ENCODE measurements at places on chromosomes 2 and 18.

- DNase-seq = no peak
These were observed 136.1 kb upstream of the NRP2 start for GRCh38 chr2:205545971-205546816.

DNA sequence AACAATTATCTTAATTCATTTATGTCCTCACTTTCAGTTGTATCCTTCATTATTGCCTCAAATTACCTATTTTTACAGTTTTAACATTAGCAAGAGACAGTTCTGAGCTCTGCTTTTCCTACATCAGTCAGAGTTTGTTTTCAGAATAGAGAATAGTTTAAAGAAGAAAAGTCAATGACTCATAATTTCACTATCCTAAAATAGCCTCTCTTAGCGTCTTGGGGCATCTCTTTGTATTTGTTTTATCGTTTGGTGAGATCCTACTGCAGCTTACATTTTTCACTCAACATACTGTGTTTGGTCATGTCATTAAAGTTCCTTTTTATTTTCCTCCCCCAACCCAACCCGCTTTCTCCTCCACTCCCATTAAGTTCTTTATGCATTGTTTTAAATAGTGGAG lies 3.8 kb downstream of the SEC11C start:
- no peak for DNase-seq

DNA sequence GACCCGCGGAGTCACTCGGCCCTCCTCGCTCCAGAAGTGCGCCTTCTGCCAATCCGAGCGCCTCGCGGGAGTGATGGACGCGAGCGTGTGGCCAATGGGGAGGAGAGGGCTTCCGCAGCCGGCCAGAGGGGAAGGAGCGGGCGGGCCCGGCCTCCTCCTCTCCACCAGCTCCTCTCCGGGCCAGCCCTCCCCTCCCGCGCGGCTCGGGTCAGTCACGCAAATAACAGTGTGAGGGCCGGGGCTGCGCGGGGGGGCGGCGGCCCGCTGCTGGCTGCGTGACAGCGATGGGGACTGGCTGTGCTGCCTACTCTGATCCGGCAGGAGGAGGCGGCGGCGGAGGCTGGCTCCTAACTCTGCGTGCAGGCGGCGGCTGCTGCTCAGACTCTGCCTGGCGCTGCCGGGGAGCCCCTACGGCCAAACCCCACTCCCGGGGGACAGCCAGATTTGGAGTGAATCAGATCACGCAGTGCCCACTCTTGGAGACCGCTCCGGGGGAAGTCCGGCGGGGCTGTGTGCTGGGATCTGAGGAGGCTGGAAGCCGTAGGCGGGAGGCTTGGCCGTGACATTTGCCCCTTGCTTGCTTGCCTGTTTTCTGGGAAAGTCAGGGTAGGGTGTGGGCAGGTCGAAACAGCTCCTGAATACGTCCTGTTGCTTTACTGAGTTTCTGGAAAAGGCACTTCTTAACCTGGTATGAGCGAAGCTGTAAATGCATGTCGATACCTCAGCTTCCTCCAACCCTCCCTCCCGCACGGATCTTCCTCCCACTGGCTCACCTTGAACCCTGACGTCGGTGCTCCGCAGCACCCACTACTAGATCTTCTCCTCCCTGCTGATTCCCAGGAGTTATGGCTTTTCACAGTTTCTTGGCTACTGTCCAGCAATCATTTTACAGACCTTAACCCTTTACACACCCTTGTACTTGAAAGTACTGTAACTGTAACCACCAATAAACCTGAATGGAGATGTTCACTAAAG lies 97.9 kb upstream of the SERTAD2 start:
- peak; percentile 26 for DNase-seq

- no peak for DNase-seq
These were observed 13.2 kb upstream of the MYO1B start for GRCh38 chr2:191231995-191232394.

GRCh38 chr2:109206569-109207146 lies 77.7 kb downstream of the SH3RF3 start:
- no peak for DNase-seq

- no peak for DNase-seq
These were observed 165.0 kb downstream of the ANKRD44 start for GRCh38 chr2:197145471-197146056.

DNA sequence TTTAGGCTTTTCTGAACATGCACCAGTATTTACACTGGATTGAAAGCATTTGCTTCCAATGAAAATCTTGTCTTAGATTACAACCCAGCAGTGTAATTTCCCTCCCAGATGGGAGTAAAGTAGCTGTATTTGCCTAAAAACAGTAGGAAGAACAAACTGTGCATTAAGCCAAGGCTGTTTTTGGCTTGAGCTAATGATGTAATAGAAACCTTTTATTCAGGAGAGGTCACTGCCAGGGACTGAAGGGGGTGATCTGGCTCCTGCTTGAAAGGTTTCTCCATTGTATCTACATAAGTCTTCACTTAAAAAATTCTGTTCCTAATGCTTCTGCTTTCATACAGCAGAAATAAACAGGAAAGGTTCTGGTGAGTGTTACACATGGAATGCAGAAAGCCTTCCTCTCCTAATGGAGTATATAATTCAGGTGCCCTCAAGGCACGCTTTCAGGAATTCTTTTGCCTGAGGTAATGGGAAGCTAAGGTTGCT lies 74.4 kb downstream of the MEIS1 start:
- DNase-seq = no peak

GRCh38 chr2:190722835-190723234 lies 74.0 kb downstream of the NAB1 start:
- DNase-seq = no peak

DNA sequence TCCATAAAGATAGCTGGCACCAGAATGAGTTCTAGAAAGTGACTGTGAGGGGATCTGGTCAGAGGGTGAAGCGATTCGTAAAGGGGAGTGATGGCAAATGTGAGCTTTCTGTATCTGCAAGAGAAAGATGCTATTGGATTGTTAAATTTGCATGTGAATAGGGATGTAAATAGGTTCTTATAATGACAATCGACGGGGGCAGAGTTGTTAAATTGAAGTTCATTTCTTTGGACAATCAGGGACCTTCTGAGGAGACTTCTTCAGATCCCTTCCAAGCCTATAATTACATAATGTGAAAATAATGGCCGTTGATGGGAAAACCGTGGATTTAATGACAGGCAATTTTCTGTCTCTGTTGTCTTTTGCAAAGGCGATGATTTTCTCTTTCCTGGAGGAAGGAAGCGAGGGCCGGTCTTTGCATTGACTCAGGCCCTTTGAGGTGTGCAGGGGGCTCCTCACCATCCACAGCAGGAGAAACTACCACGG lies 52.2 kb upstream of the TMEM18 start:
- DNase-seq = no peak

DNA sequence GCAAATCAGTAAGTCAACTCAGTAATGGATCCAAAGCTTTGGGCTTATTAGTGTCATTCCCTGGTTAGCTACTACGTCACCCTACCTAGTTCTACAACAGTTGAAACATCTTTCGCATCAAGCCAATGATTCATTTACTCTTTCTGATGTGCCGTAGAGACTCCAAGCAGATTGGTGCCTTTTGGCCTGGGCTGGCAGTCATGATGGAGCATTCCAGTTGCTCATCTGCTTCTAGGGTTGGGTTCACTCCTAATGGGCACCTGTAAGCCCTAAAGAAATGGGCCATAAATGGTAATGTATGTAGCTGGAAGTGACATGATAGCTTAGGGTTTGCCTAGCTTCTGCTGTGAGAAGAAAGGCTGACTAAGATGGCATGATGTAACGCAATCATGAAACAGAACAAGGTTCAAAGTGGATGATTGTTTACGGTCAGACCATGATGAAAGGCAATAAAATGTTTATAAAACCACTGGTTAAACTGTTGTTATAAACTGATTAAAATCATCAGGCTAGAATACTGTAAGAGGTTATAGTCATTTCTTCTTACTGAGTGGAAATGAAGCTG lies 20.4 kb upstream of the CCL20 start:
- DNase-seq = no peak

- DNase-seq = no peak
These were observed 254.6 kb upstream of the PIK3C3 start for GRCh38 chr18:41700416-41700815.

GRCh38 chr2:199946836-199947235 lies 8.5 kb downstream of the TYW5 start:
- DNase-seq = no peak

DNA sequence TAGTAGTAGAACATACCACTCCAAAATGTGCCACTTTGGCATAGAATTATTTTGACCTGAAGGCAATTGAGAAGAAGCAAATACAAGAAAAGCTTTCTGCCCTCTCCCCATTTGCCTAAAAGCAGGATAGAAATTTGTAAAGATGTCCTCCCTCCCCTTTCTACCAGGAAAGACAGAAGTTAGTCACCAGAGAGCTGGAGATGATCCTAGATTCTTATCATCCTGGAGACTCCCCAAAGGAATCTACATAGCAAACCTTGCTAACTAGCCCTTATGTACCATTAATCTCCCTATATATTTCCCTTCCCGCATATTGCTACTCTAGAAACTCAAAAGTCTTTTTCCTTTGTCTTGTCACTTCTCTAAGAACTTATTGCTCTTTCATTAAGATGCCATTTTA lies 12.6 kb upstream of the TMEM37 start:
- DNase-seq = no peak

DNA sequence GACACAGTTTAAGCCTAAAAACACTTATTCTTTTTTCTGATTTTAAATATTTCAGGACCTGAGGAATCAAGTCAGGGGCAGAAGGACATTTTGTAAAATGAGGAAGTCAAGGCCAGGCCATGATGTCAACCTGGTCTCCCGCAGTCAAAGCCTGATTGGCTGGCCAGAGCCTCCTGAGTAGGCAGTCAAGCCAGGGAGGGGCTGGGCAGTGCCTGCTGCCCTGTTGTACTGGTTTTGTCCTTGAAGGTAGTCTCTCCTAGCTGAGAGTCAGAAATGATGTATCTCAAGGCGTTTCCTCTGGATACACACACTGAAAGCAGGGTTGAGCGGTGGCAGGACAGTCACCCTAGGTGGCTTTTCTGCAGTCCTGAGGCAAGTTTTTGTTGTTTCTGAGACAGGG lies 19.8 kb downstream of the CCT7 start:
- DNase-seq = no peak

DNA sequence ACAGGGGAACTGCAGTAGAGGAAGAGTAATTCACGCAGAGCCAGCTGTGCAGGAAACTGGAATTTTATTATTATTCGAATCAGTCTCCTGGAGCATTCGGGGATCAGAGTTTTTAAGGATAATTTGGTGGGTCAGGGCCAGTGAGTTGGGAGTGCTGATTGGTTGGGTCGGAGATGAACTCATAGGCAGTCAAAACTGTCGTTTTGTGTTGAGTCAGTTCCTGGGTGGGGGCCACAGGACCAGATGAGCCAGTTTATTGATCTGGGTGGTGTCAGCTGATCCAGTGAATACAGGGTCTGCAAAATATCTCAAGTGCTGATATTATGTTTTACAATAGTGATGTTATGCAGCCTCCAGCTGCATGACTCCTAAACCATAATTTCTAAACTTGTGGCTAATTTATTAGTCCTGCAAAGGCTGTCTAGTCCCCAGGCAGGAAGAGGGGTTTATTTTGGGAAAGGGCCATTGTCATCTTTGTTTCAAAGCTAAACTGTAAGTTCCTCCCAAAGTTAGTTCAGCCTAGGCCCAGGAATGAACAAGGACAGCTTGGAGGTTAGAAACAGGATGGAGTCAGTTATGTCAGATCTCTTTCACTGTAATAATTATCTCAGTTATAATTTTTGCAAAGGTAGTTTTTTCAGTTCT lies 67.0 kb downstream of the ASAP2 start:
- DNase-seq = no peak

GRCh38 chr18:7847357-7848053 lies 280.4 kb downstream of the PTPRM start:
- DNase-seq = no peak

DNA sequence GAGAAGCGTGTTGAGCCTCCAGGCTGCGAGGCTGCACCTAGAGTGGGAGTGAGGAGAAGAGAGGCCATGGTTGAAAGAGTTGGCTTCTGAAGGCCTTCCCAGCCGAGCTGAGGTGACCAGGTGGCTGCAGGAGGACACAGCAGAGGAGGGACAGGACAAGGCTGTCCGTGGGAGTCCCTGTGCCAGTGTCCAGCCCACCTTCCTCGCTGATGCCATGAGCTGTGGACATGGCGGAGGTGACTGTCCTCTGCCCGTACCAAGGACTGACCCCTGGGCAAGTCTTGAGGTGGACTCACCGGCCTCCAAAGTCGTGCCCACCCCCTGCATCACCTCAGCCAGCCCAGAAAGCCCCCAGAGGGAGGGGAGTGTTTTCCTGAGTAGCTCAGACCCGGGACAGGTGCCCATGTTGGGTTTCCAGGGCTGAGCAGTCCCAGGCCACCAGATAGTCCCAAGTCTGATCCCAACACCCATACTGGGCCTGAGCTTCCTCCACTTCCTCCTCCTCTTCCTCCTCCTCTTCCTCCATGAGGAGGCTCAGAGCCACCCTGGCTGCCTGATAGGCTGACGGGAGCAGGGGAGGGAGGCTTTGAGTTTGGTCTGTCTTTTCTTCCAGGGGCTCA lies 43.0 kb upstream of the FOSL2 start:
- DNase-seq = no peak

- DNase-seq = no peak
These were observed 111.7 kb downstream of the BABAM2 start for GRCh38 chr2:28002181-28002580.

- DNase-seq = no peak
These were observed 192.2 kb upstream of the ATP5MC3 start for GRCh38 chr2:175373729-175374128.

GRCh38 chr2:71742953-71743601 lies 289.7 kb downstream of the DYSF start:
- no peak for DNase-seq

GRCh38 chr2:106575955-106576354 lies 88.8 kb downstream of the CD8B2 start:
- no peak for DNase-seq

GRCh38 chr2:60472663-60473289 lies 80.7 kb downstream of the BCL11A start:
- no peak for DNase-seq

DNA sequence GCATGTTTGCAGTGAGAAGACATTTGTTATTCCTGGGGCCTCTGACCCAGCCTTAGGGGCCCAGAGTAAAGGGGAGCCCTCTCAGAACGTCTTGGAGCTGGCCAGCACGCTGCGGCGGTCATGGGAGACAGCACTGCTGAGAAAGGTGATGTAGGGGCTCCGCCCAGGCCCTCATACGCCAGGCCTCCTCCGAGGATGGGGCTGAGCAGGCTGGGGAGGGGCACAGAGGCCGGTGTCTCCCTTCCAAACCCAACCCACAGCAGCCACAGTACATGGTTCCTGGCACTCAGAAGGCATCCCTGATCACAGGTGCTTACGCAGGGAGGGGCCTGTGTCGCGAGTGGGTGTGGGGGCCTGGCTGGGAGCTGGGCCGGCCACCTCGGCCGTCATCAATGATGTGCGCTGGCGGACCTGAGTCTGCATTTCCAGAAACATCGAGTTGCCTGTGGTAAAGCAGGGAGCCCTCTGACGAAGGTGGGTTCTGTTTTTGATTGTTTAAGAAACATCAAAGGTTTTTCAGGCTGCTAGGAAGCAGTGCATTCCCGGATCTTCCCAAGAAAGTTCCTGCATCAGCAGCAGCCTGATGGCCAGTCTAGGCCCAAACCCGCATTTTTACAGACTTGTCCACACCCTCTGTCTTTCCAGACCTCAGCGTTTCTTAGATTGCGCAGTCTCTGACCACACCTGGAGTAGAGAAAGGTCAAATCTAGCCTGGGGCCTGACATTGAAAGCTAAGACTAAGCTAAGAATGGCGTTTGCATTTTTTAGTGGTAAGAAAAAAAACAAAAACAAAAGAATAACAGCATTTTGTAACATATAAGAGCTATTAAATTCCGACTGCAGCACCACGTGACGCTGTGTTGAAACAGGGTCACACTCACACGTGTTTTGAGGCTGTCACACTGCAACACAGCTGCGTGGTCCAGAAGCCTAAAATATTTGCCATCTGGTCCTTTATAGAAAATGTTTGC lies 51.2 kb upstream of the PXDN start:
- DNase-seq = no peak

All from stimulated activated CD4-positive, alpha-beta T cell treated with anti-CD3 and anti-CD28 coated beads, Interleukin-4, amount 100 ng/mL, for 4 hours (primary cell).